ENCODE measurements at places on chromosomes 12 and 14.

- no peak for DNase-seq
These were observed 4.5 kb downstream of the HOXC10 start for GRCh38 chr12:53989227-53990113.

GRCh38 chr12:53560351-53560750, 53.1 kb upstream of the NPFF start:
- no peak for DNase-seq

DNA sequence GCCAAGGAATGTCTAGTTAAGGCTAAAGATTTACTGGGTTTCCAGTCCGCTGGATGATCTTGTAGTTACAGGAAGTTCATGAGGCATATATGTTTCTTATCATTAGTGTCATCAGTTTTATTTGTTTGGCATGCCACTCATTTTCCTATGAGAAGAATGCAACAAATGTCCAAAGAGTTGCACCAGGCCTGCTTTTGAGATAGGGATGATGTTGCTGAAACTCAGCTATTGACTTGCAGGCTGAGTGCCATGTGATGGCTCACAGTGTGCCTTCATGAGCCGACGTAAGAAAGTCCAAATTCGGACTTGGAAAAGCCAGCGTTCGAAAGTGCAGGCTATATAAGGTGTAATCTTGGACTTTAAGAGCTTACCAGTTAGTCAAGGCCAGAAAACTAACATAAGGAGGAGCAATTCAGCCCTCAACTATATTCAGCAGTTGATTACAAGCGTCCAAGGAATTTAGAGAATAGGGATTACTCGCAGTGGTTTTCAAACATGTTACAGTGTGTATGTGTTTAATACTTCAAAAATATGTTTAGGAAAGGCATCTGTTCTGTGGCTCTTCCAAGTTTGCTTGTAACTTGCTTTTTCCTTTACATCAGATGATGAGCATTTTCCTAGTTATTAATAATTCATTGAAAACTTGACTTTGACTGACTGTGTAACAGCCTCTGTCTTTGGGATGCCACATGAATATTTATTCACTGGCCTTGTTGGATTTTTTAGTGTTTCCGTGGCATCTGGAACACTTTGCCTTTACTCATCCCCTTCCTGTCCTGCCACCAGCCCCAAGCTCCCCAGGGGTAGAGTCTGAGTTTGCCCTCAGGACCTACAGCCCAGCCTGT, 101.3 kb downstream of the LGMN start:
- DNase-seq = no peak

GRCh38 chr14:21780429-21781084, 106.9 kb upstream of the OR4E1 start:
- DNase-seq = no peak

- no peak for DNase-seq
These were observed 45.0 kb upstream of the OR6J1 start for GRCh38 chr14:22689199-22689598.

- DNase-seq = no peak
These were observed 78.7 kb downstream of the GCH1 start for GRCh38 chr14:54823757-54824549.

DNA sequence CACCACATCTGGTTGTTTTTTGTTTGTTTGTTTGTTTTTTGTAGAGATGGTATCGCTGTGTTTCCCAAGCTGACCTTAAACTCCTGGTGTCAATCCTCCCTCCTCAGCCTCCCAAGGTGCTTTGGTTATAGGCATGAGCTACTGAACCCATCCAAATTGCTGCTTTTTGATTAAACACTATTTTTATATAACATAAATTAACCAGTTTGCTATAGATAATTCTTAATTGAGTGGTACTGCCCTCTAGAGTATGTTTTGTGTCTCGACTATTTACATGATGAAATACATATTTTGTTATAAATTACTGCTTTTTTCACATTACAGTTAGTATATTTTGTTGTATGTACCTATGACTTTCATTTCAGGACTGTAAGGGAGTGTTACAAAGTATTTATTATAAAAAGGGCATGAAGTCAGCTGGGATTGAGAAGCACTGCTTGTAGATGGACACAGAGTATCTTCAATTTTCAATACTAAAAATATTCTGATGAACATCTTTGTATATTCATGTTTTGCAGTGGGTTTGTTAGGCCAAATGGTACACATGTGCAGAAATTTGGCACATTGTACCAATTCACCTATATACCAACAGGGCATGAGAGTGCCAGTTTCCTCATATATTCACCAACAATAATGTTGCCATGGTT, 14.9 kb upstream of the SCAF11 start:
- no peak for DNase-seq
